Cardiac fibroblast (primary cell): ENCODE measurements at places on chromosomes 6 and 20.

DNA sequence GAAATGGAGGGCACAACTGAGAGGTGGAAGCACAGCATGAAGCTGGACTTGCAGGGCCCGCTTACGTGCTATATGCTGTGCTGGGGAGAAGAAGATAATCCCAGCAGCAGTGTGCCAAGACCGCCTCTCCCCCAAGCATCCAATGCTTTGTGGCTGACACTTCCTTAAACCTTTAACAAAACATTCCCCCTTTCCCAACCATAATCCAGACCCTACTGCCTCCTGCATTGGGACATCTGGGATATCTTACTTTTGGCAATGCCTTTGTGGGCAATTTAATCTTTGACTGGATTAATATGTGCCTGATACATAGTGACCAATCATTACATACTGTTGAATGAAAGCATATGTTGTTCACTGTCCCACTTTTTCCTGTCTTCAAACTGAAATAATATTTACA, 3.1 kb upstream of the TENT5A start:
- peak; percentile 42 for DNase-seq

DNA sequence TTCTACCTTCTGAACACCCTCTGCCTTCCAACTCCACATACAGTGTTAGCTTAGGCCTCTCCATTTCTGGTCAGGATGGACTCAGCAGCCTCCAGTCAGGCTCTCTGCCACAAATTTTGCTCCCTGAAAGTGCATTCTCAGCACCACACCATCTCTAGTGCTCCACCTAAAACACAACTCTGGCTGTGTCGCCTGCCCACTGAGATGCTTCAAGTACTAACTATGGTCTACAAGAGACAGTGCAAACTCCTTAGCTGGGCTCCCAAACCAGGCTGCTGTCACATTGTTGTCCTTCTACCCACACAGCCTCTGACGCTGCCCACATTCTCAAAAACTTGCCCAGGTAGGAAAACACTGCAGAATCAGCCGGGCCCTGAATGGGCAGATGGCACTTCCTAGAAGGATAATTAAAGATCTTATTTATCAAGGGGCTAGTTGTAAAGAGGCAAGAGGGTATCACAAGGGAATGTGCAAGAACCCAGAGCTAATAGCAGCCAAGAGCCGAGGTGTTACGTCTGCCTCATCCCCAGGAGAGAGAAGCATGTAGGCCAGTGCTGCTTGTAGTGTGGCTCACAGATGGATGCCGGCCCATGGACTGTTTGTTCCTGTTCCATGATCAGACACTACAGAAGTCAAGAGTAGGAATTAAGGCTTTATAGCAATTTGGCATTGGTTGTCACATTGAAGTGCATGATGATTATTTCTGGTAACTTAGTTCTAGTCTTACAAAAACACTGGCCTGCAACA, 189.7 kb downstream of the LRFN2 start:
- DNase-seq = no peak

DNA sequence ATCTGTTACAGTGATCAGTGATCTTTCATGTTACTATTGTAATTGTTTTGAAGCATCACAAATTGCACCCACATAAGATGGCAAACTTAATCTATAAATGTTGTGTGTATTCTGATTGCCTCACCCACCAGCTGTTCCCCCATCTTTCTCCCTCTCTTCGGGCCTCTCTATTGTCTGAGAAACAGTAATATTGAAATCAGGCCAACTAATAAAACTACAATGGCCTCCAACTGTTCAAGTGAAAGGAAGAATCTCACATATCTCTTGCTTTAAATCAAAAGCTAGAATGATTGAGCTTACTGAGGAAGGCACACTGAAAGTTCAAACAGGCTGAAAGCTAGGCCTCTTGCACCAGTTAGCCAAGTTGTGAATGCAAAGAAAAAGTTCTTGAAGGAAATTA, 141.2 kb downstream of the CDK19 start:
- no peak for DNase-seq

DNA sequence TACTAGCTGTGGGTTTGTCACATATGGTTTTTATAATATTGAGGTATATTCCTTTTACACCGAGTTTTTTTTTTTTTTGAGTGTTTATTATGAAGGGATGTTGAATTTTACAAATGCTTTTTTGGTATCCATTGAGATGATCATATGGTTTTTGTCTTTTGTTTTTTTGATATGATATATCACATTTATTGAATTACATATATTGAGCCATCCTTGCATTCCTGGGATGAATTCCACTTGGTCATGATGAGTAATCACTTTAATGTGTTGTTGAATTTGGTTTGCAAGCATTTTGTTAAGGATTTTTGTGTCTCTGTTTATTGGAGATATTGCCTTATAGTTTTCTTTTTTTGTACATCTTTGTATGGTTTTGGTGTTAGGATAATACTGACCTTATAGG, 3.3 kb upstream of the ZNF337 start:
- DNase-seq = no peak

- DNase-seq = peak; percentile 29
Measured at GRCh38 chr6:50655848-50656453, 57.4 kb upstream of the TFAP2D start.
